ENCODE measurements at places on chromosomes 4 and X. TPM values are rescaled to one million over a fixed set of nuclear protein-coding genes. Genes with fewer than 3 reads are reported as not detected.

- no peak overlapping the region for H3K4me3 ChIP-seq
- no peaks in the 10 kb centered on the region for H3K27me3 ChIP-seq
- no peak for DNase-seq
- H3K27ac ChIP-seq, result no peak overlapping the region
- no peaks in the 10 kb centered on the region for H3K4me1 ChIP-seq
Observed at GRCh38 chrX:116427978-116428377, 8.4 kb upstream of the SLC6A14 start.

GRCh38 chrX:10111364-10112148 is 45.2 kb upstream of the CLCN4 start:
- no peak overlapping the region for H3K4me3 ChIP-seq
- no peak for DNase-seq
- peaks cover 2% of the 10 kb centered on the region for H3K36me3 ChIP-seq
- no peaks in the 10 kb centered on the region for H3K27me3 ChIP-seq
- H3K27ac ChIP-seq, result no peak overlapping the region

KIF4A gene
- total RNA-seq, result 4.5 TPM

ETDA gene
- not detected for total RNA-seq
